ENCODE measurements at places on chromosomes 3 and 15. TPM values are rescaled to one million over a fixed set of nuclear protein-coding genes. Genes with fewer than 3 reads are reported as not detected.

ROBO2 gene
- total RNA-seq = 1.4 TPM

RAB8B gene
- total RNA-seq = 11.3 TPM

DNAJC13 gene
- 49.4 TPM for total RNA-seq

NME9 gene
- not detected for total RNA-seq

NEK4 gene
- total RNA-seq = 20.9 TPM

ATG7 gene
- total RNA-seq = 41.0 TPM

- DNase-seq = no peak
Observed at GRCh38 chr15:46622851-46623250, 988.0 kb downstream of the SQOR start.

DNA sequence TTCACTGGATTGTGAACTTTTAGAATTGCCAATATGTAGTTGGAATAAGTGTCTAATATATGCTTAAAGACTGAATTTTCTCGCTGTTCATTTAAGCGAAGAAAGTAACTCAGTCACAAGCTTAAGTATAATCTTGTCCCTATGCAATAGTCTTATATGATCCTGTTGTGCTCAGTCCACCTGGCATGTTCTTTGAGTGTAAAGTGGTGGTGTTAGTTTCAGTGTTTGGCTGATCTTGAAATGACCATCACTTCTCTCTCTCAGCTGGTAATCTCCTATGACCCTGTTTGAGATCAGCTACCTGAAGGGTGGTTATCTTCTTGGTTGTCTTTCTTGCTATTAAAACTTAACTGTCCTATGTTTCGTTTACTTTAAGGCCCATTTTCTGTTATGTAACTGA is 197.5 kb downstream of the PTPRG start:
- no peak for DNase-seq

DNA sequence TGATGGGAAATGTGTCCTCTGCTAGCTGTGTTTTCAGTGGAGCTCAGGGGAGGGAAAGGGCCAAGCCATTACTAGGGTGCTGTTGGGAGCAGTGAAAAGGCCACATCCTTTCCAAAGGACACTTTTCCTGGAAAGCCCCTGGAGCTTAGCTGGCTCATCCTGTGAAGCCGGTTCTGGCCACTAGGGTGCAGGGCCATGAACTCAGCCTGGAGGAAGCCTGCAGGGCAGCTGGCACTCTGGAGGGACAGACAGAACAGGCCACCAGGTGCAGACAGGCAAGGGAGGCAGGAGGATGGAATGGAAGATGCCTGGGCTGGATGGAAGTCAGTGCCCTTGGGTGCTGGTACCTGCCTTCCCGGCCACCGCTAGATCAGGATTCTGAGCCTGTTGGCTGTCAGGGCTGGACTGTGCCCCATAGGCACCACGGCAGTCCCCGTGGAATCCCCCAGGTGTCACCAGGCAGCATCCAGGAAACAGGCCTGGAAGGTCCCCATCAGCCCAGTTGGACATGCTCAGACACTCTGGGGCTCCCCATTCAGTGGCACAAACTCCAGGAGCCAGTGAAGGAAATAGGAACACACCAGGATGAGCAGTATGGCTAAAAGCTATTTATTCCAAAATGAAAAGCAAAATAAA is 76.2 kb upstream of the C2CD4B start:
- peak; percentile 41 for DNase-seq

DNA sequence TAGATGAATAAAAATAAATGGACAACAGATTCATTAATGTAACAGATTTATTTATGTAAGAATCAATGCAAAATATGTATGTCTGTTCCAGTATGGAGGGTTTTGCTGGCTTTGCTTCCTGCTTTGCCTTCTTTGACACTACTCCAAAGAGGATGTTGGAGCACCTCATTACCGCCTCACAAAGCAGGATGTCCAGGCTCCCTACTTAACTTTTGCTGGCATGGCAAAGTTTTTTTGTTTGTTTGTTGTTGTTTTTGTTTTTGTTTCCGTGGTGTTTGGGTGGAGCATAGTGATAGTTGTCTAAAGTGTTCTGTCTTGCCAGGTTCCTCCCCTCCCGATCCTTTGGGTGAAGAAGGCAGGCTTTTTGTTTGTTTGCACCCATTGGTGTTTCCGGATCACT is 38.7 kb downstream of the DIPK2A start:
- DNase-seq = no peak

DNA sequence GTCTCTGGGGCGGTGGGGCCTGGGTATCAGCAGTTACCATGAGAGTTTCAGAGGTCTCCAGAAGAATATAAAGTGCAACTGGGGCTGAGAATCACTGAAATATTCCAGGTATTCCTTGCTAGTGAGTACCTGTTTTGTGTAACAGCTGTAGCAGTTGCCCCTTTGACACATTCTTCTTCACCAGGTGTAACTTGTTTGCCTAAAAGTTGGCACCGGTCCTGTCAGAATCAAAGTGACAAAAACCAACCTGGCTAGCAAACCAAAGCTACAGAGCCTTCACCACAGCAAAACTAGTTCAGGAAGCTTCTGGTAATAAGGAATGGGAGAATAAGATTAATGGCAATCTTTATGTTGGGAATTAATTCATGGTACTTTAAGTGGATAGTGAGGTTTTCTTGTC is 296.0 kb downstream of the NAALADL2 start:
- no peak for DNase-seq

GRCh38 chr3:76930712-76931111 is 109.2 kb upstream of the ROBO2 start:
- no peak for DNase-seq

- no peak for DNase-seq
Observed at GRCh38 chr15:99121207-99121606, 16.3 kb downstream of the SYNM start.

DNA sequence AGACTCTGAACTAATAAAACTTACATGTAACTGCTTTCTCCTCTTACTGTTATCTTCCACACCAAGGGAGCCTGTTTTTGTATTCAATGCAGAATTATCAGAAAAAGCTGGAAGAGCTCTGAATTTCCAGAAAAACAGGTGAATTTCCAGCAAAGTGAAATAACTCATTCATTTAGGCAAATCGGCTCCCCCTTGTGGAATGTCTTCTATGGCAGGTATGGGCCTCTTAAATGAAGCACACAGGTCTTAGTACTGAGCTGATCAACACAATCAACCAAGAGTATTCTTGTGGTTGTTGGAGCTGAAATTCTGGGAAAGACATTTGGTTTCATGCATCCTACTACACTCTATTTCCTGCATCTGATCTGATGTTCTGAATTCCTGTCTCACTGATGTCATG is 31.0 kb upstream of the PTPRG start:
- DNase-seq = no peak

DNA sequence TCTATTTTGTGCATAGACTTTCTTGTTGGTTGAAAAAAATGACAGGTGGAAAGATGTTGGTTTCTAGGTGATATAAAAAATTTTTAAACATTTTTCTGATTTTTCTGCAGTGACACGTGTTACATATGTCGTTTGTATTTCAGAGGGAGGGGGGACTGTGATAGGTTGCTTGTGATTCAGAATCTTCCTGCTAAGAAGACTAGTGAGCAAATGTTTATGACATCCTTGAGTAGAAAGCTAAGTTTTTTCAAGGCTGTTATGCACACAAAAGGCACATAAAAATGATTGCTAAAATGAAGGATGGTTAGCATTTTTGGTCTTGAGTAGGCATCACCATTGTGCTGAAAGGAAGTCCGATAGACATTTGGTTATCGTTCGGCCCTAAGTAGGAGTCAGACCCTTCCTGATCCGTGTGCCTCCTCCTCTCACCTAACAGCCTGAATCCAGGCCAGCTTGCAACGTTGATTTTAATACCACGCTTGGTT is 1.5 kb downstream of the ZNF639 start:
- no peak for DNase-seq

DNA sequence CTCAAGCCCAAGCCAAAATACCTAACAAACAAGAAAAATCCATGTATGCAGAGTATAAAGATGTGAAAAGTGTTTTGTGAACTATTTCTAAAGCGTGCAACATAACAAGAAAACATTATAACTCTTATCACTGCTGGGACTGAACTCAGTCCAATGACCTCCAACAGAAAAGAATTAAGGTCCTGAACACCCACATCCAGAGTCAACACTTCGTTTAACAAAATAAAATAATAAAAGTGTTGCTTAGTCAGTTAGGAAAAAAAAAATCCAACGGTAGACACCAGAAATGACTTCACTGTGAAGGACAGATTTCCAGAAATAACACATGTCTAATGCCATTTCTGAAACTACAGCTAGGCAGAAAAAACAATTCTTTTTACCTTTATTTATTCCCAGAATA is 28.0 kb downstream of the MB21D2 start:
- DNase-seq = no peak

DNA sequence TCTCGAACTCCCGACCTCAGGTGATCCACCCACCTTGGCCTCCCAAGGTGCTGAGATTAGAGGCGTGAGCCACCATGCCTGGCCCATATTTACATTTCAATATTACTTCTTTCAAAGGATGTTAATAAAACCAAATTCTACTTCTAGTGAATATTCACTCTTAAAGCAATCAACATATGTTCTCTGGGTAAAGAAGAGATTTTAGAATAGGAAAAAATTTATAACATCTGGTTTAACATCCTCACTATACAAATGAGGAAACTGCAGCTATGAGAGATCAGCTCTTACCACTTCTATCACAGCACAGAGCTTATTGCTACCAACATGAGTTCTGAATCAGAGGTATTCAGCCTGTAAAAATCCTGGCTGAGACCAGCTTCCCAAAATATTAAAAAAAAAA is 48.7 kb downstream of the IL17RD start:
- DNase-seq = no peak

- no peak for DNase-seq
Observed at GRCh38 chr3:105811518-105812193, 57.2 kb downstream of the CBLB start.
